ENCODE measurements at places on chromosomes 6 and 20. TPM values are rescaled to one million over a fixed set of nuclear protein-coding genes. Genes with fewer than 3 reads are reported as not detected.

SSR1 gene
- 116 TPM for total RNA-seq

UBE3D gene
- total RNA-seq = 6.5 TPM

BMP6 gene
- total RNA-seq = 1.8 TPM

TRIM15 gene
- not detected for total RNA-seq

SLCO4A1 gene
- 33.2 TPM for total RNA-seq

SLC17A5 gene
- 20.7 TPM for total RNA-seq

STXBP5 gene
- 33.8 TPM for total RNA-seq
